Glomerular endothelial cell (primary cell): ENCODE measurements at places on chromosomes 2 and 18.

- DNase-seq = no peak
These were observed 90.2 kb upstream of the DNAJC10 start for GRCh38 chr2:182625814-182626213.

DNA sequence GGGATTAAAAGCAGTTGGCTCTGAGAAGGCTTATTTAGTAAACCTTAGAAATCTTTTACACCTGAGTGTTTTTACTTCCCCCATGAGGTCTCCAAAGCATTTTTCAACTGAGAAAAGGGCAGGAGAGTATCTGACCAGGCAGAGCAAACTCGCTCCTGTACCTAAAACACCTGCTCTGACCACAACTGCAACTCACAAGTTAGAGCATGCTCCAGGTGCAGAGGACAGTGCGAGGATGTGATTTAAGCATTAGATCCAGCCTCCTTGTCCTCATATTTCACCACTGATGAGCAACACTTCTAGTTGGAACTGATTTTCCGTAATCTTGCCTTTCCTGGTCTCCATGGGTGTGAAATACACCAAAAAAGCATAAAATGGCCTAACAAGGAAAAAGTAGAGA is 34.5 kb upstream of the TBC1D8 start:
- no peak for DNase-seq

- DNase-seq = no peak
These were observed 79.7 kb downstream of the AGAP1 start for GRCh38 chr2:235573331-235574221.

DNA sequence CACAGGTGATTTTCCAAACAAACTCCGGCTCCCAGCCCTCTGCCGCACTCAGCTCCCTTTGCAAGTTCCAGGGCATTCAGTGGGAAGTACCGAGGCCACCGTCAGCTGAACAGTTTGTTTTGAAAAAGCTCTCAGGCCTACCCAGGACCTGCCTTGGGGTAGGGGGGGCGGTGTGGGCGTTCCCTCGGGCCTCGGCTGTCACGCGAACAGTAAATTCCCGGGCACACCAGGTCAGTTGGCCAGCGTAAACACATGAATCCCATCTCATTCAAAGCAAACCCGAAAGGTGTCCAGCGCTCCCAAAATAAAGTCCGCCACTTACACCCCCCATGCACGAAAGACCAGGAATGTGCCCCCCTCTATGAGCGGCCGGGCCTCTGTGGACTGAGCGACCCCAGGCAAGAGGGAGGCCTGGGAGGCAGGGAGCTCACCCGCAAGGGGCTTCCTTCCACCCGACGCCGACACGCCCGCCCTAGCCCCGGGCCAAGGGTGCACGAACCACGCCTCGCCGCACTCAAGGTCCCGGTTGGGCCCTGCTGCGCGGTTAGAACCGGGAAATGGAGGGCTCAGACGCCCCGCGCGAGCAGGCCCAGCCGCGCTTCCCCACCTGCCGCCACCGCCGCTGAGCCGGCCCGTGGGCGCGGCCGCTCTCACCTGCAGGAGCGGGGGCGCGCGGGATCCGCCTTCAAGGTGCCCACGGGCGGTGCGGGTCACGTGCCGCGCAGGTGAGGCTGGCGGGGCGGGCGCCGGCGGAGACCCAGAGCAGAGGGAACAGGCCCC is at the start of gene WDSUB1:
TSS of gene WDSUB1 (minus strand) at position 775 of the 780 bp plus-strand sequence. CDS start 3,634 bp downstream, outside the sequence.
- no peak for DNase-seq

GRCh38 chr2:118351796-118352195 is 263.5 kb downstream of the INSIG2 start:
- DNase-seq = no peak

DNA sequence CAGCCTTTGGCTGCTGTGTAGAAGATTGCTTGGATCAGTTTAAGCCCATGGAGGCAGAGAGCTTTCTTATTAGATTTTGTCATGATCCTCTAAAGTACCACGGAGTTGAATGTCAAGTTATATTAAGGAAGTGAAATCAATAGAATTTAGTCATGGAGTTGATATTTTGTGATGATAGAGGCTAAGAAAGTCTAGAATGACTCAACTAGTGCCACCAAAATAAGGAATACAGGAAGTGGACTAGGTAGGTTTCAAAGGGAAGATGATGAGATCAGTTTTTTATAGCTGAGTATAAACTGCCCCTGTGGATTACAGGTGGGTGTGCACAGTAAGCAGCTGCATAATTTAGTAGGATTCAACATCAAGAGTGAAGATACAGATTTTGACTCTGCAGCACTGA is 25.2 kb downstream of the FBXO36 start:
- DNase-seq = no peak

DNA sequence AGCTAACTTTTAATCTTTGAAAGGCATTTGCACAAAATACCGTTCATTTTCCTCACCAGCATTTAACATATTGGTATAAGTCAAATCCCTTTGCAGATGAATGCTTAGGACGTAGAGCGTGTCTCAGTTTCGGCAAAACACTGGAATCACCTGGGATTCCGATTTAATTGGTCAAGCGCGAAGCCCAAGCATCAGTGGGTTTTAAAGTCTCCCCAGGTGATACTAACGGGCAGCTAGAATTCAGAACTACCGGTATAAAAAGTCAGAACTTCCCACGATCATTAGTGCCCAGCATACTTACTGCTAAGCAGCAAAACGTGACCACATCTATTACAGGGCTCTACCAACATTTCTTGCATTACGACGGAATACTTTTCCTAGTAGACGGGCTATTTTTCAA is 24.6 kb downstream of the ALPK2 start:
- DNase-seq = no peak

DNA sequence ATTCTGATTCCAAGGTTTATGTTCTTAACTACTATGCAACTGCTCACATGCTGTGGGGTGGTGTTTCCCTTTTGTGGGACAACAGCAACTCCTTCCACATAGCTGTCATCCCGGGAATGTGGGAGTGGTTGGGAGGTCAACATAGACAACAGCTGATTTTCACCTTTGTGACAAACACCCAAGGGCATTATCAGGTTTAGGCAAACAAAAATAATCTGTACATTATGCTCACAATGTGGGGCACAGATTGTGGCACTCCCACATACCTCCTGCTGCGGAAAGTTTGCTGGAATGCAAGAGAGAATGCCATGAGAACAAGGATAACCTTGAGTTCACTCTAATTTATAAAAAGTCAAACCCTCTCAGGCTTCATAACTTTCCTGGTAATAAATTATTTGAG is 582.6 kb downstream of the CNTNAP5 start:
- no peak for DNase-seq

GRCh38 chr2:75494137-75494769 is 66.5 kb downstream of the EVA1A start:
- no peak for DNase-seq

GRCh38 chr18:47747260-47747795 is 183.1 kb downstream of the SMAD2 start:
- DNase-seq = no peak

- DNase-seq = no peak
These were observed 118.6 kb upstream of the SERPINE2 start for GRCh38 chr2:224157655-224158054.

- DNase-seq = no peak
These were observed 65.0 kb upstream of the NYAP2 start for GRCh38 chr2:225334514-225334913.

DNA sequence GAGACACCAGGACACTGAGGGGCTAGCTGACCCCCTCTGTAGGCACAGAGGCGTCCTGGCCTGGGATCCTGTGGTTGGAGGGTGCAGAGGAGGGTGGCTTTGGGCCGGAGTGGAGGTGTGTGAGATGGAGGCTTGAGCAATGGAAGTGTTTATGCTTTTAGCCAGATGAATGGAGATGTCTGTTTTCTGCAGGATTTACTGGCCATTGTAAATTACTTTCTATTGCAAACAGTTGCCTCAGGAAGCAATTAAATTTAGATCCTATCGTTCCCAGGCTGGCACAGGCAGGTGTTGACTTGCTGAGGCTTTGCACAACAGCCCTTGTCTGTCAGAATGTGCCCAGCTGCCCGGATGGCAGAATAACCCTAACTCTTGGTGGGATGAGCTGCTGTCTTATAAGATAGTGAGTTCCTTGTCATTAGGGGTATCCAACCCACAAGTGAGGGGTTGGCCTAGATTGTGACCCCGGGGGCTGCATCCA is 1.8 kb upstream of the ARID5A start:
- no peak for DNase-seq

DNA sequence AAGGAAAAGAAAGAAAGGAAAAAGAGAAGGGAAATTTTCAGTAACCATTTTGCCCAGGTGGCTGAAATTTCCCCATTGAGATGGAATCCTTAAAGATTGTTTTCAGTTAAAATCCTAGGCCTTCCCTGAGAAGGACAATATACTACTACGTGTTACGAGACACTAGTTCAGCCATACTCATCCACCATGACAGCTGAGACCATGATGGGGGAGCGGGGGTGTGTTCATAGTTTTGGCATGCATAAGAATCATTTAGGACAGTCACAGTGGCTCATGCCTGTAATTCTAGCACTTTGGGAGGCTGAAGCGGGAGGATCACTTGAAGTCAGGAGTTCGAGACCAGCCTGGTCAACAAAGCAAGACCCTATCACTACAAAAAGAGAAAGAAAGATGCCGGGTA is 28.0 kb downstream of the PLA2R1 start:
- DNase-seq = no peak

DNA sequence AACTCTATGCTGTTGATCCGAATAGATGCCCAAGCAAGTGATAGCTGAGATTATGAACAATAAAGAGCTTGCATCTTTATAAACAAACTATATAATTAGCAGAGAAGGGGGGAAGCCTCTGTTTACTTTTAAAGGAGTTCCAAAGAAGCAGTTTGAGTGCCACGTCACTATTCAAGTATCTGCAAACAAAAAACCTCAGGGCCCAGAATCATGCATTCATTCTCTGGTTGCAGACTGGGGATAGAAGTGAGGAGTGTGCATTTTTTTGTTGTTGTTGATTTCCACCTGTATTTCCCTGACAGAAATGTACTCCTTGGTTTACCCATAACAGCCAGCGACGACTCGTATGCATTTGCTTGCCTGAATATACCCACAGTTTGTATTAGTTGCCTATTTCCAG is 264.3 kb downstream of the PTGR3 start:
- no peak for DNase-seq

- DNase-seq = no peak
These were observed 368.3 kb downstream of the RAD51AP2 start for GRCh38 chr2:17149945-17150344.

DNA sequence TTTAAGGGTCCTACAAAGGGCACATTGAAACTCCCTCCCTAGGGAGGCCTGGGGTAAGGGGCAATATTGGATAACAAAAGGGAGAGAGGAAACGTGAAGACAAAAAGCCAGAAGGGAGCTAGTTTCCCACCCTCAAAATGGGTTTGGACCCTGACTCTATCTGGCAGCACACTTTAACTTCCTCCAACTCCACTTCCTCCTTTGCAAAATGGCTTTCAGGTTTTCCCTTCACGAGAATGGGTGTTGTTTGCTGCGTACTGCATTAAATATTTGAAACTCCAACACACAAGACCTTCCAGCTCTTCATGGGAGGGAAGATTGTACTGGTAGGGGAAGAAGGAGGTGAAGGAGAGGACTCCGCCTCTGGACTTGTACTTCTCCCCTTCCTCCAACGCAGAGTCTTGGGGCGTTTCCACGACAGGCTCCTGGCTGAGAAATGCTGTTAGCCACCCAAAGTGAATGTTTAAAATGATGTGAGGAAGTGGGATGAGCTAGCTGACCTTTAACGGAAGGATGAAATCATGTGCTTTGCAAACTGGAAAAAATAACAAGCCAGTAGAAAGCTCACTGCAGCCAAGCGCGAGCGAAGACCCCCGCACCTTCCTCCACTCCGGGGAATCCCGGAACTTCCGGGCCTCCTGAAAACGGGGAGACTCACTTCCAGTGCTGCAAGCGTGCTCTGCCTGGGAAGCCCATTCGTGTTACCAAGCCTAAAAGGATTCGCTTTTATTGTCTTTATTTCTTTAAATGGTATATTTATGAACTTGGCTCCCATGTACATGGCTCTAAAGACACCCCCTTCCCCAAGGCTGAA is 85.6 kb downstream of the VIT start:
- DNase-seq = no peak

DNA sequence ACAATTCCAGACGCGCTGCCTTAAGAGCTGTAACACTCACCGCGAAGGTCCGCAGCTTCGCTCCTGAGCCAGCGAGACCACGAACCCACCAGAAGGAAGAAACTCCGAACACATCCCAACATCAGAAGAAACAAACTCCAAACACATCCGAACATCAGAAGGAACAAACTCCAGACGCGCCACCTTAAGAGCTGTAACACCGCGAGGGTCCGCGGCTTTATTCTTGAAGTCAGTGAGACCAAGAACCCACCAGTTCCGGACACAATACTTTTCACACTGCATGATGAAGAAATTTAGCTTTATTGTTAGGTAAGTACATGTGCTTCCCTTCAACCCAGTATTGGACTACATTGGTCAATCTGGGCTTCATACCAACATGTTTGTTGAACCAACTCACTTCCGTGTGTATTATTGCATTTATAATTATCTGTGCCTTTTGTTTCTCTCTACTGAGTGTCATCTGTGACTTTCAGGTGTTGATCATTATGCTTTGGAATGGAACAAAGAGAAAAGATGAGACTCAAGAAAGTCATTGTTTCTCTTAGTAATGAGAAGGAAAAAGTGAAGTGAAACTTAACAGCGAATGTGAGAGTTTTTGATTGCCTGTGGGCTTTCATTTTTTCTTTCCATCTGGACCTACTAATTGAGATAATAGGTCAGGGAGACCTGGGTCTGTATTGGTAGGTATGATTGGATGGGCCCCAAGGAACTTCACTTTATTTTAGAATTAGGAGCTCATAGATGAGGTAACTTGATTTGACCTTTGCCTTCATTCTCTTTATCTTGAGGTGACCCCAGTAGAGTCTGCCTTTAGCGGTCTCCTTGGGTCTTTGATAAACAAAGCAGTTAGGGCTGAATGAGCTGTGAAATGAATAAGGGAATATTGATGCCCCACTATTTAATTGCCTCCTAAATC is 76.1 kb upstream of the CAVIN2 start:
- no peak for DNase-seq

DNA sequence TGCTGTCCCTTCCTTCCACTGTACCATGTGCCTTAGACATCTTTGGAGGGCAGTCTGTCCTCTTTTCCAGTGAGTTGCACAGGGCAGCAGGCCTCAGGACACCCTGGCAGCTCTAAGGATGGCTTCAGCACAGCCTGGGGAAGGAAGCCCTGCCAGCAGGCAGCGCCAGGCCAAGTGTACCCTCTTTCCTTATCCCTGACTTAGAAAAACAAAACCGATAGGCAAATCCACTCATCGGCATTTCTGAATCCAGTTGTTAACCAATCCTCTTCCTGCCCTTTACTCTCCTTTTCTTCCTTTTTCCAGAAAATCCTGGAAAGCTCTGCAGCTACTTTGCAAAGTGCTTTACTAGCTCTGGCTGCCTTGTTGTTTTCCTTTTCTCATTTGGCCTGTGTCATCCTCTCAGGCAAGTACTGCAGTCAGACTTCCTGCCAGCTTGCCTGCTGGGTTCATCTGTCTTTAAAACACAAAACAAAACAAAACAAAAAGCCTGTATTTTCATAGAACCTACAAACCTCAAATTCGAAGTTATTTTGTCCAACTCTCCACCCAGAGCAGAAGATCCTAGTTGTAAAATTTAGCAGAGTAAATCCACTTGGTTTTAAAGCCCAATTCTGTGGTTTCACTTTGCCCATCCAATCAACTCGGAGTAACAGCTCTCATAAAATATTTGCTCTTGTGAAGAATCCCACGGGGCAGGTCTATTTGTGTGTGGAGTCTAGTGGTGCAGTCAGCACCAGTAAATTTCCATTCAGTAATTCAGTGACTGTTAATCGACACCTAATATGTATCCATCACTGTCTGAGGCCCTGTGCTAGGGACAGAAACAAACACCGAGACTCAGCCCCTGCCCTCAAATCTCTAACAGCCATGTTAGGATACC is 45.2 kb downstream of the PCBP1 start:
- DNase-seq = no peak
